ENCODE measurements at places on chromosomes 13 and 19.

DNA sequence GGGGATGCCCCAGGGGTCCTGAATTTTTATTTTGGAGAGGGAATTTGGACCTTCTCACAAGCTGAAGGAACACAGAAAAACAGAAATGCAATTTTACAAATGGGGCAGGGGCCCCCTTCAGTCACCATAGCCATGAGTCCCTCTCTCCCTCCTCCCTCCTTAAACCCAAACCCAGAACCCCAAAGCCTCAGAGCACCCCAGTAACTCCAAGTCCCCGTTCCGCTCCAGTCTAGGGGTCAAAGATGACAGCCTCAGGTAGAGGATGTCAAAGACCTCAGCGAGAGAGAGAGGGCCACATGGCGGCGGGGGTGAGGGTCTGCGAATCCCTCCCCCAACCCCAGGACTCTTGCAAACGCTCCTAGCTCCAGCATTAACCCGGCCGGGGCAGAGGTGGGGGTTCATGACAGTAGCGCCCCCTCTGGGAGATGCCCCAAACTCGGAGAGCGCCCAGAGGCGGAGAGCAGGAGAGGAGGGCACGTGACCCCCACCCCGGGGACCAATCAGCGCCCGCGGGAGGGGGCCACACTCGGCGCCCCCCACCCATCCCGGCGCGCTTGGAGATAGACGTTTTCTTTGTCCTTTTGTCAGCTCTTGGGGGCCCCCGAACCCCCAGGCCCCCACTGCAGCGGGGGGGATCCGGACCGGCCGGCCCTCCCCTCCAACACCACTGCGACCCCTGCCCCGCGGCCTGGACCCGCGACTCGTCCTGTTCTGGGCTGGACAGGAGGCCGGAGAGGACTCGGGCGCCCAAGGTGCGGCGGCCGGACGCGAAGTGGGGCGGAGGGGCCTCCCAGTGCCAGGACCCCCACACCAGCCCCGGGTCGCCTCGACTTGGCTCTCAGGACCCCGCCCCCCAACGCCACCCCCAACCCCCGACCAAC, 20.8 kb upstream of the SEMA6B start:
- no peak for DNase-seq

DNA sequence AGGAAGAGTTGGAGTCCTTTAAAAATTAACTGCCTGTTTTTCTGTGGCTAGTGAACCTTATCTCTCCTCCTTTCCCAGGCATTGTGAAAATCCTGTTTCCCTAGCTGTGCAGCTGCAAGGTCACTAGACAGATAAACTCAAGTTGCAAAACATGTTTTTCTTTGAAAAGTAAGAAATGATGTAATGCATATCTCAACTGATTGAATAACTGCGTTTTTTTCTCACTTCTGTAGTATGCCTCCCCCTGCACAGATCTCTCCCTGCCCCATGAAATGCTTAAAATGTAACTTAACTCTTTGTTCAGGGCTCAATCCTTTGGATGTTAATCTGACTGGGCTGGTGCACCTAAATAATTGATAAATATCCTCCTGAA, 27.7 kb upstream of the CYSLTR2 start:
- no peak for DNase-seq

DNA sequence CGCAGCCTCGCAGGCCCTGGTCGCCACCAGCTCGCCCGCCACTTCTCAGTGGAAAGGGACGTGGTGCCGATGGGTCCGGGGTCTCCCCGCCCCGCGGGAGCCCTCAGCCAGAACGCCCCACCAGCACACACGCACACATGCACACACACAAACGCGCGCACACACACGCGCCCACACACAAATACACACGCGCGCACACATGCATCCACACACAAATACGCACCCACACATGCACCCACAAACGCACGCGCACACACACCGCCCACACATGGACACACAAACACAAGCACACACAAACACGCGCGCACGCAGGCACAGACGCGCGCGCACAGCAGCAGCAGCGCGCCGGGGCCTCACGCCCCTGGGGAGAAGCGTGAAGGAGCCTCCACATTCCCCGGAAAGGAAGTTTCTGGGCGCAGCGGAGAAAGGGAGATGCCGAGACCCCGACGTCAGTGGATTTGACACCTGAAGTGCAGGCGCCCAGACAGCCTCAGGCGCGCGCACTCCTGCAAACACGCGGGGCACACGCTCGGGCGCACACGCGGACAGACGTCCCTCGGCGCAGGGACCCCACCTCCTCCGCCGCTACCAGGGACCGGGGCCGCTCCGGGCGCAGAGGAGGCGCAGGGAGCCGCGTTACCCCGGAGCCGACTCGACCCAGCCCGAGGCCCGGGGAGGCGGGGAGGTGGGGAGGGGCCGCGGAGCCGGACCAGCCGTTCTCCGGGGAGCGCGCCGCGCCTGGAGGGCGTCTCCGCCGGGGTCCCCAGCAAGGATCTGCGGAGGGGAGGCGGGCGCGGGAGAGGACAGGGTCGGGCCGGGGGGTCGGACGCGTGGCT, 622 bp downstream of the RASA3 start:
- peak; percentile 77 for DNase-seq

DNA sequence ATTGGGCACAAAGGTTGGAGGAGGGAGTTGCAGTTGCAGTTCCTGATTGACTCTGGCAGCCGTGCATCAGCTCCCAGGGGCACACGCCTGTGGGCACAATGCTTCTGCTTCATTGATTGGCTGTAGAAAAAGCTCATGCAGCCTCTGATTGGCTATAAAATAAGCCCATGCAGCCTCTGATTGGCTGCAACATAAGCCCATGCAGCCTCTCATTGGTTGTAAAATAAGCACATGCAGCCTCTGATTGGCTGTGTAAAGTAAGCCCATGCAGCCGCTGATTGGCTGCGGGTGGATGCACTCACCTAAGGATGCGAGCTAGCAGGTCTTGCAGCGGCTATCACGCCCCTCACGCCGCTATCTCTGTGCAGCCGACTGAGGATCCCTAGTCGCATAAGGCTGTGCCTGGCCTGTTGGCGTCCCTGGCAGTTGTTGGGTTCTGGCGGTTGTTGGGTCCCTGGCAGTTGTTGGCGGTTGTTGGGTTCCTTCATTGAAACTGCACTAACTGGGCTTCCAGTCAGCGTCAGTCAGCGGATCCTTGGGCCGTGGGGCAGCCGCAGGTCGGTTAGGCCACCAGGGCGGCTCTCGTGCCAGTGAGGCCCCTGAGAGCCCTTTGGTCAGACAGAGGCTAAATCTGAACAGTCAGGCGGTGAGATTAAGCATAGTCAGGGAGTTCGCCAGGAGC, at the start of gene SIGLECL1:
Gene SIGLECL1 (plus strand): TSS at position 295 of the 682 bp plus-strand sequence. CDS start 12,993 bp downstream, outside the sequence.
- no peak for DNase-seq

DNA sequence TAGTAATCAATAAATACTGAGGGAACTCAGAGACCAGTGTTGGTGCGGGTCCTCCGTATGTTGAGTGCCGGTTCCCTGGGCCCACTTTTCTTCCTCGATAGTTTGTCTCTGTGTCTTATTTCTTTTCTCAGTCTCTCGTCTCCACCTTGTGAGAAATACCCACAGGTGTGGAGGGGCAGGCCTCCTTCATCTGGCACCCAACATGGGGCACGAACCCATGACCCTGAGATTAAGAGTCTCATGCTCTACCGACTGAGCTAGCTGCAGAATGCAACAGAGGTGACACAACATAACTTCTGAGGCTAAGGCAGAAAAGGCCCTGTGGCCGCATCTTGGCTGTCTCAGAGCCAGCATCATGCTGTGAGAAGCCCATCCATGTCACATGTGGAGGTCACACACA, 5.3 kb upstream of the ZNF613 start:
- no peak for DNase-seq

DNA sequence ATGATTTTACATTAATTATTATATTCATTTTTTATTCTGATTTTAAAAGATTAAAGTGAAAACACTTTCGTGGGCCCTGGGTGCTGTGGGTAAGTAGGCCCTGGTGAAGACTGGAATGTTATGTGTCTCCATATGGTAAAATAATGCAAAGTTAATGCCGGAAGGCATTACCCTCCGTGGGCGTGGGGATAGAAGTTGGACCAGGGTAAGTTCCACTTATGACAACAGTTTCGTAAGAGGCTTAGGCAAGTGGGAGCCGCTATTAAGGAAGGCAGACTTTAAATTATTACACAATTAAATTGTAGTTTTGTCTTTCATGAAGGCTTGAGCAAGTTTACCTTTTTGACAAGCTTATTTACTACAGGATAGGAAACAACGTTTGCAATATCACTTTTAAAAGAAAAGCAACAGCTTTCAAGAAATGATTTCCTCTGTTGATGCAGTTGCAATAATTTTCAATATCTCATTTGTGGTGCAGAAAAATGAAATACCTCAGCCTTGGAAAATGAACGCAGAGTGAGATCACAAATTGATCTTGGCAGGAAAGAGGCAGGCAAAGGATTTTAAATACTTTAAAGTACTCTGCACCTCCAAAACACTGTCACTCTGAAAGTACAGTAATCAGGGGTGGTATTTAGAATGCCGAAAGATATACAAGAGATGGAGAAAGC, 310.6 kb downstream of the DCT start:
- DNase-seq = no peak

- DNase-seq = no peak
Measured at GRCh38 chr19:13138916-13139198, 11.3 kb downstream of the STX10 start.

GRCh38 chr13:77716692-77717091, 19.2 kb downstream of the SLAIN1 start:
- DNase-seq = no peak

GRCh38 chr19:41500443-41500842, 57.5 kb downstream of the ERICH4 start:
- DNase-seq = no peak

GRCh38 chr19:50547385-50548190, 20.6 kb downstream of the LRRC4B start:
- no peak for DNase-seq

DNA sequence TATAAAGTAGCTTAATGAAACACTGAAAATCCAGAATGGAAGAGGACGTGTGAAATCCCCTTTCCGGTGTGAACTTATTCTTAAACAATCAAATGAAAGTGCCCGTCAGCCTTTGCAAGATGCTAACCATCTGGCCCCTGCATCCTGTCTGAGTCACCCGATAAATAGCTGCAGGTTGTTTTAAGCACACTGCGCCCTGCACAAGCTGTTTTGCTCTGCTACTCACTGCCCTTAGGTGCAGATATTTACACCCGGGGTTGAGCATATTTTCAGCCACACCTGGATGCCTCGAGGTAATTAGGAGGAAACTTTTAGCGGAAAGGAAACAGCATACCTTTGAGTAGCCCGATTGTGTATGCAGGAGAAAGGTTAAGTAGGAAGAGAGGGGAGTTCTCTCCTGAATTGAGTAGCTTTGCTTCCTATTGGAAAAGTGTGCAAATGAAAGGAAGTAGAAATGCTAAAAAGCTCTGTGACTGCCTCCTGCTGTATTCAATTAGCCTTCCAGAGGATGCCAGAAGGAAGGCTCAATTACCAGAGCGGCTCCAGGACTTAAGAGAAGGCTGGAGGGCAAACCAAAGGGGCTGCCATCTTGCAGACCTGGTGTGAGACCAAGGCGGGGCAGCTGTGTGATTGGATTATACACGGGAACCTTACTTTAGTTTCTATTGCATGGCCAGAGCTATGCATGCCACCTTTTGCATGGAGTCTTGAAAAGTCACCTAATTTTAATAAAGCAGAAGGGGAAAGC, 42.5 kb downstream of the IRS2 start:
- DNase-seq = no peak

GRCh38 chr13:60412909-60413616, 16.0 kb downstream of the TDRD3 start:
- DNase-seq = no peak

- DNase-seq = no peak
Measured at GRCh38 chr19:6417713-6418561, 6.7 kb downstream of the KHSRP start.

- DNase-seq = no peak
Measured at GRCh38 chr13:85592211-85592610, 207.0 kb downstream of the SLITRK6 start.
